Heart right ventricle (tissue), 16 donors: ENCODE measurements at places on chromosomes 5 and 9.

DNA sequence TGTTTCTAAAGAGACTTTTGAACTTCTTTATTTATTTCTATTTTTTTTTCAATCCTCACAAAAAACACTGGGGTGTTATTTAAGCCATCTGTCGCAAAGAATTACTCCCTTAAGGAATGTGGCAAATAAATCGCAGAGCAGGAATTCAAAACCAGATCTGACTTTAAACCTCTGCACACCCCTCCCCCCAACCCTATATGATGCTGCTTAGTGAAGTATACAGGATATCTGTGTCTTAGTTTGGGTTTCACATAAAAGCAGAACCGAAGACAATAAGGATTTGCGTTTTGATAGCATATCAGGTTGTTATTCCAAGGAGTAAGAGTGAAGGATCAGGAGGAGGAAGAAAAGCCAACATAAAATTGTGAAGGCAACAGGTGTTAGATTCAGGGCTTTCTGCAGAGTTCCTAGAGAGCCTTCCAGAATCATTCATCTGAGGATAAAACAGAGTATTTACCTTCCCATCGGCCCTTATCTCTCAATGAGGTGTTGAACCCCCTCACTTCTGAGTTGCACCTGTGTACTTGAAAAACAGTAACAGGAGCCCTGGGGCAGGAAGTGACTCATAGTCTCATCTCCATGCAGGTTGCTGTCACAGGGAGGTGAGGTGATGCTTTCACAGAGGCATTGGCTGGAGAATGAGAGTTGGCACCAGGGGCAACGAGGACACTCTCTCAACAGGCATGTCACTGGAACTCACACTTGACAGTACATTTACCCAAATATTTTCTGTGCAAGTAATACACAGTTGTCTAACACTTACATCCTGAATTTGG lies 33.5 kb upstream of the DMRT3 start:
- DNase-seq, result no peak
- H3K4me3 ChIP-seq, result no peak overlapping the region
- H3K27me3 ChIP-seq, result no peaks in the 10 kb centered on the region
- no peaks in the 10 kb centered on the region for H3K4me1 ChIP-seq
- no peak overlapping the region for H3K27ac ChIP-seq
- no peaks in the 10 kb centered on the region for H3K36me3 ChIP-seq

- H3K4me1 ChIP-seq, result no peaks in the 10 kb centered on the region
- no peak overlapping the region for H3K4me3 ChIP-seq
- no peak for DNase-seq
- no peaks in the 10 kb centered on the region for H3K36me3 ChIP-seq
- no peaks in the 10 kb centered on the region for H3K27me3 ChIP-seq
Measured at GRCh38 chr5:125847561-125847960, 575.6 kb upstream of the GRAMD2B start.

DNA sequence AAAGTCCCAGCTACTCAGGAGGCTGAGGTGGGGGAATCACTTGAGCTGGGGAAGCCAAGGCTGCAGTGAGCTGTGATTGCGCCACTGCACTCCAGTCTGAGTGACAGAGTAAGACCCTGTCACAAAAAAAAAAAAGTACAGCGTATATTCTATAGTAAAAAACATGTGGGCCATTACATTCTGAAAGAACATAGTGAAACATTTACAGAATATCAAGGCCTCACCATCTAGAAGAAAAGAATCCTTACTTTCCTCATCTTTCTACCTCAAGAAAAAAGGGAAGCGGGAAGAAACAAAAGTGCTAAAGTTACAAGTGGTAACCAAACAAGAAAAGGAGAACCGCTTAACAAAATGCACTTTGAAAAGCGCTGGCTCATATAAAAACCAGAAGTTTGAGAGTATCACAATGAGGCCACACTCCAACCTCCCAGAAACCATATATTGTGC lies 5.7 kb upstream of the SYK start:
- H3K27ac ChIP-seq, result no peak overlapping the region
- no peak overlapping the region for H3K4me3 ChIP-seq
- H3K27me3 ChIP-seq, result peaks cover 15% of the 10 kb centered on the region
- H3K4me1 ChIP-seq, result no peaks in the 10 kb centered on the region
- no peaks in the 10 kb centered on the region for H3K36me3 ChIP-seq

GRCh38 chr5:64742821-64743220 lies 25.7 kb downstream of the SREK1IP1 start:
- H3K27ac ChIP-seq, result no peak overlapping the region
- H3K36me3 ChIP-seq, result peaks cover 35% of the 10 kb centered on the region
- no peak for DNase-seq
- H3K4me1 ChIP-seq, result peaks cover 12% of the 10 kb centered on the region
- no peak overlapping the region for H3K4me3 ChIP-seq
- no peaks in the 10 kb centered on the region for H3K27me3 ChIP-seq

GRCh38 chr9:9998491-9999287 lies 614.1 kb downstream of the PTPRD start:
- no peak overlapping the region for H3K4me3 ChIP-seq
- H3K36me3 ChIP-seq, result no peaks in the 10 kb centered on the region
- DNase-seq, result no peak
- H3K27me3 ChIP-seq, result no peaks in the 10 kb centered on the region
- H3K27ac ChIP-seq, result no peak overlapping the region

DNA sequence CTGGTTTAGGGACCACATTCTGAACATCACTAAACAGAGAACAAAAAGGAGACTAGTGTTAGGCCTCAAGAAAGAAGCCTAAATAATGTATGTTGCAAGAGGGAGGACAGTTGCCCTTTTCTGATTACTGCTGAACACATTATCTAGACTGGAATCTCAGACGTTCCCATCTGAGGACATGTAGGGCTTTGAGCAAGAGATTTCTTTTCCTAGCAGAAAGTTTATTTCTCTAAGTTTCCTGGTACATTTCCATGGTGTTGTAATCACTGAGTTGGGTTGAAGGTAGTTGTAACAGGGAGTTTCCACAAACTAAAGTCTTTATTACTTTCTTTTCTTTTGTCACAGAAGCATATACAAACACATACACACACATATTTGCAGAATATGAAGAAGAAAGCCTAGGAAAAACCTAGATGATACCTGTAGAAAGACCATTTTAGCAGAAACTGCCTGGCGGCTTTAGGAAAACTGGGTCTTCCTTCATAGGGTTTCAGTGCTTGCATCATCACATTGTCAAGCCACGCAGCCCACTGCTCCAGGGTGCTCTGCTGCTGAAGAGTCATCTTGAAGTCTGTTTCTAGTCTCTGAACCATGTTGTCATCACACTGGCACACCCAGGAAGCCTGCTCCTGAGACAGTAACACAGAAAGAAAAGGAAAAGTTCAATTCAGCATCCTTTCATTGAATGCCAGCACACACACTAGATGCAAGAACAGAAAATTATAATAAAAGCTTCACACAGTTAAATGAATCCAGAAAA lies 269.1 kb downstream of the RFX3 start:
- DNase-seq, result no peak
- no peaks in the 10 kb centered on the region for H3K36me3 ChIP-seq
- no peaks in the 10 kb centered on the region for H3K27me3 ChIP-seq
- no peak overlapping the region for H3K27ac ChIP-seq

- H3K4me3 ChIP-seq, result no peak overlapping the region
- peaks cover 75% of the 10 kb centered on the region for H3K4me1 ChIP-seq
- H3K27ac ChIP-seq, result no peak overlapping the region
- no peak for DNase-seq
- no peaks in the 10 kb centered on the region for H3K27me3 ChIP-seq
Measured at GRCh38 chr9:93115486-93116071, 18.5 kb downstream of the NINJ1 start.

GRCh38 chr9:132099167-132099566 lies 19.5 kb upstream of the MED27 start:
- H3K27me3 ChIP-seq, result peaks cover 18% of the 10 kb centered on the region
- H3K36me3 ChIP-seq, result no peaks in the 10 kb centered on the region
- no peak overlapping the region for H3K27ac ChIP-seq
- no peaks in the 10 kb centered on the region for H3K4me1 ChIP-seq
- no peak for DNase-seq
